Stromal cell of bone marrow (primary cell): ENCODE measurements at places on chromosomes 11 and 22.

DNA sequence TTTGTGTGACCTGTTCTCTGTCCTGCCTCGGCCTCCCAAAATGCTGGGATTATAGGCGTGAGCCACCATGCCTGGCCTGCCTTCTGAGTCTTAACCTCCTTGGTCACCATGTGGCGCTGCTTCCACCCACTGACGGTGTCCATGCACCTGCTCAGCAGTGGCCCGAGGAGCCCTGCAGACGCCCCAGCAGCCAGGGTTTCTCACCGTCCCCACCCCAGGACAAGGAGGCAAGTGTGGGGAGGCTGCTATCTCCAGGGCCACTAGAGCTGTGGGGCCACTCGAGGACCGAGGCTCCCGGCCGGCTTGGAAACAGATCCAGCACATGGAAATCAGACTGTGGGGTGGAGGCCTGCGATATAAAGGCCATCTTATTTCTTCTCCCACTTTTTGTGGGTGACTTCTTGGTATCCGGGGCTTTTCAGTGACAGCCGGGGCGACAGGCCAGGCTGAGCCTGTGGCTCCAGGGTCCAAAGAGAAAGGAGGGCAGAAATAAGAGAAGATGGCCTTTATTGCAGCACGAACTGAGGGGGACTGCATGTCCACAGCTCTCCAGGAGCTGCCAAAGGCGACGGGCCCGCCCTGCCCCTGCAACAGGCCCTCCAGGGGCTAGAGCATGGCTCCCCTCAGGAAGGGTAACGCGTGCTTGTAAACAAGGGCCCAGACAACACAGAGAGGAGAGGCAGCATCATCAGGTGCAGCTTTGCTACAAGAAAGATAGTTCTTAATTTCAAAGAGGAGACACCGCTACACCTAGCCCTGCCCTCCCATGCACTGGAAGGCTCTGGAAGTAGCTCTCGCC is 15.0 kb downstream of the TSPO start:
- no peak for DNase-seq

DNA sequence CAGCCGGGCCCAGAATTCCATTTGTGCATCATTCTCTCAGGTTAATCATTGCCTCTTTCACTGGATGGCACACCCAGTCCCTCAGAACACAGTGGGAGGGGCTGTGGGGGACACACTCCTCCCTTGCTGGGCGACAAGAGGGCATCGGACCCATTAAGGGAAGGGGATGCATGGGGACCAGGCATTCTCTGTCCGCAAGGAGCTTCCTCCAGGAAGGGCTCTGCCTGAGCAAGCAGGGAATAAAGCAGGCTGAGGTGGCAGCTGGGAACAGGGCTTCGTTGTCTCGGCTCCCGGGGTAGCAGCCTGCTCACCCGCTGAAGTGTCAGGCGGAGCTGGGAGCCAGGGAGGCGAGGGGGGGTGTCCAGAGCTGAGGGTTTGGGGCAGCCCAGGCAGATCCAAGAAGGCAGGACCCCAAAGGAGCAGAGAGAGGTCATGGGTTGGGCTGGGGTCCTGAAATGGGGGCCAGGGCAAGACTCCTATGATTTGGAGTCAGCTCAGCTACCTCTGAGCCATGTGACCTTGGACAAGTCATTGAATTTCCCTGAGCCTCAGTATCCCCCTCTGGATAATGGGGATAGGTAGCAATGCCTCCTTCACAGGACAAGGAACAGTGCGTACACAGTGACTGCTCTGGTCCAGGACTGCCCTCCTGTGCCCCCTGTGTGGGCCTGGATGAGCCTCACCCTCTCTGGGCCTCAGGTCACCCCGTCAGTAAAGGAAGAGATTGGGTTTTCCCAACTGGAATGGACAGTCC is 1.4 kb downstream of the GAL3ST1 start:
- DNase-seq = no peak

DNA sequence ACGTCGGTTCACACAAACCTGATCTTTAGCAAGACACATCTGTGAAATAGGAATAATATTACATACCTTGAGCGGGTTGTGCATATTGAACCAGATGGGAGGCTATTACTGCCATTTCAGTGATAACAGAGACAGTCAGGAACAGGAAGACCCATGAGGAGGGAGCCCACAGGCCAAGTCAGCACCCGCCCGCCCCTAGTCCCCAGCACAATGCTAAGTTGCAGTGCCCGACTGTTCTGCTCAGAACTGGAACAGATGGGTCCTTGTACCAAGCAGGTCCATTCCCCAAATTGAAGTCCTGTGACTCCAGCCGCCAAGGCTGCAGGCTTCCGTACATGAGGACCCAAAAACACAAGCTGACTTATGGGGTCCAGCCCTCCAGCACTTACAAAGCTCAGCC is 9.3 kb downstream of the CXCR5 start:
- no peak for DNase-seq

GRCh38 chr11:126542334-126543015 is 187.0 kb downstream of the ST3GAL4 start:
- DNase-seq = no peak

DNA sequence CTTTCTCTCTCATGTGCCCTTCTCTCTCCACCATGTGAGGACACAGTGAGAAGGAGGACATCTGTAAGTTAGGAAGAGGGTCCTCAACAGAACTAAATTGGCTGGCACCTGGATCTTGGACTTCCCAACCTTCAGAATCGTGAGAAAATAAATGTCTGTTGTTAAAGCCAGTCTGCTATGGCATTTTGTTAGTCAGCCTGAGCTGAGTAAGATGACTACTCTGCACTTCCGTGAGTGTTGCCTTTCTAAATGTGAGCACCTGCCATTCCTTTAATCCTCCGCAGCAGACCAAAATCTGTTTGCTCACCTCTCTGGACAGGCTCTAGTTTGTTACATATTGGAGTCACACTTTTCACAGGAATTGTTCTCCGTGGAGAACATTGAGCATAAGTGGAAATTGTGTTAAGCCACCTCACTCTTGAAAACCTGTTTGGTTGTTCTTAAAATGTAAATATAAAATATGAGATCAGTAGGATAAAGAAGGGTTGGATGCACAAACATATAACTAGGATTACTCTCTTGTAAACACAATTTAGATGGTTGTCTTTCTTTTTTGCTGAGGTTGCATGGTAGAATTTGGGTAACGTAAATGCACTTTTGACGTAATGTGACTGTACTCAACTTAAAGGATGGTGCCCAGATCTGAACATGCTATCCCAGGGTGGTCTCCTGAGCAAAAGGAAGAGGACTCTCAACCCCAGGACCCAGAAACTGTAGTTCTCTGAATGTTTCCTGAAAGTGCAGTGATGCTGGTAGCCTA is 65.9 kb downstream of the SNX19 start:
- DNase-seq = no peak

GRCh38 chr22:39480557-39480956 is 21.5 kb upstream of the MIEF1 start:
- no peak for DNase-seq

DNA sequence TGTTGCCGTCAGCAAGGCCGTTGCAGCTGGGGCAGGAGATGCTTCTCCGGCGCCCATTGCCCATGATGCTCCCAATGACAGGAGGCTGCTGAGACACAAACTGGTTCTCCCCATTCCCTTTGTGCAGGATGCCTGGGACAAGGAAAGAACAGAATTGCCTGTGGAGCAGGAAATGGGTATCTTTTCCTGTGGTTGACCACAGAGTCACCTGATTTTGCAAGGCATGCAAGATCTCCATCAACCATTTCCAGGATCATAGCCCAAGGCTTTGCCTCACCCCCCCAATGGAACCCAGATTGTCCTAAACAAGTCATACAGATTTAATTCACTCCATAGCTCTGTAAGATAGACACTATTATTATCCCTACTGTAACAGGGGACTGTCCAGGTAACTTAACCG is 148.1 kb upstream of the NARS2 start:
- DNase-seq = no peak

DNA sequence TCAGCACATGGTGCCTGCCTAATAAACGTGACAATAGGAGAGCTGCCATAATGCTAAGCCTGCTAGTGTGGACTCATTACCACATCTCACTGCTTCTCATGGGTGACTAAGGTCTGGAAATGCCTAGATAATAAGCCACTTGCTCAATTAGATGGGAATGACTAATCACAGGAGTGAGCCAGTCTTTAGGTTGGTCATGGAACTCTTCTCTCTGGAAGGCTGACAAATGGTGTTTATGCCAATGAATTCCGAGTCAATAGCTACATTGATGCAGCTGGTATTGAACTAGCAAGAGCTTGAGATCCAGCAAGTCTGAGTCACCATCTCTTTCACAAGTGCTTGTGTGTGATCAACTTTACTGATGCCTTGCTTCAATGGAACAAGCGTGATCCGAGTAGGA is 334.9 kb downstream of the OPCML start:
- no peak for DNase-seq

DNA sequence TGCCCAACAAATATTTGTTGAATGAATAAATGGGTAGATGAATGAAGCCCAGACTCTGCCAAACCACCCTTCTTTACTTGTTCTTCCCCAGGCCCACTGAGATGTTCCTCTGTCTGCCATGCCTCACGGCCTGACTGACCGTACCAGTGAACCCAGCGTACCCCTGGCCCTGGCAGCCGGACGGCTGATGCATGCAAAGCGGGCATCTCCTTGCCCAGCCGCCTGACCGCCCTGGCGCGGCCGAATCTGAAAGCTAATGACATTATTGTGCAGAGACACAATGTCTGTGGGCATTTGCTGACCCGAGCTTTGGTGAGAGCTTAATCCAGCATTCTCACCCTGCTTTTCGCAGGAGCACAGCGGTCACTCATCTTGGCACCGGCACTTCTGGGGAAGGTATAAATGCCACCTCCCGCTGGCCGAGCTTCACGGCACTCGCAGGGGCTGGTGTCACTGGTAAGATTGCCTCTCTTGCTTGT is at the start of gene CRYBB2:
CRYBB2 (plus strand) TSS at position 429 of the 479 bp plus-strand sequence. CDS start 1,791 bp downstream, outside the sequence.
- no peak for DNase-seq

GRCh38 chr11:12263141-12263693 is 114.2 kb upstream of the PARVA start:
- no peak for DNase-seq

- DNase-seq = no peak
Measured at GRCh38 chr22:43859176-43859575, 3.1 kb downstream of the SULT4A1 start.

GRCh38 chr11:77418971-77419597 is 54.8 kb downstream of the PAK1 start:
- no peak for DNase-seq

- no peak for DNase-seq
Measured at GRCh38 chr22:43400449-43400848, 11.4 kb upstream of the MPPED1 start.

GRCh38 chr11:8167796-8168195 is 1.0 kb downstream of the RIC3 start:
- no peak for DNase-seq

- no peak for DNase-seq
Measured at GRCh38 chr11:16239141-16240105, 116.9 kb downstream of the SOX6 start.

GRCh38 chr11:35978183-35978582 is 34.3 kb downstream of the LDLRAD3 start:
- DNase-seq = no peak

- peak; percentile 93 for DNase-seq
Measured at GRCh38 chr11:6612213-6613041, at the start of gene TAF10. Gene TAF10, minus strand, starts transcription at chr11:6612216. Its CDS starts 27 bp downstream, at chr11:6612189.

DNA sequence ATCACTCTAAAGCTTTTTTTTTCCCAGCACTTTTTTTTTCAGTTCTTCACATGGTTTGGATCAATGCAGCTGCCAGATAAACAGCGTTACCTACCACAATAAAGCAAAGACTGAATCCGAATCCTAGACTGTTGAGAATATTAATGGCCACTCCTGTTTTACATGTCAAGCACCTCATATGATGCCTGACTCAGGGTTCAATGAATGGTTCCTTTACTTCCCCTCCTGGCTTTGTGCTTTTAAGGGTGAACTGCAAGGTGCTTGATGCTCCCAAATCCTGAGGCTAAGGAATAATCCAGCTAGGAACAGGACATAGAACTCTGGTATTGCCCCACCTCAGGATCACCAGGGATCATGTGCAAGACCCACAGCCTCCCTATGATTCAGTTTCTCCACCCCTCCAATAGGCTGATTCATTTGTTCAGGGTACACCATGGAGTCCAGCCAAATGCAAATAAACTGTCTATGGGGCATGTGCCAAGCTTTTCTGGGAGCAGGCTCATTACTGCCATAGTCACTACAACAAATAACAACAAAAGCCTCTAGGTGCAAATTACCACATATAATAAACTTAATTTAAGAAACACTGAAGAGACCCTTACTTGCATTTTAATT is 104.3 kb downstream of the GAB2 start:
- DNase-seq = peak; percentile 93

DNA sequence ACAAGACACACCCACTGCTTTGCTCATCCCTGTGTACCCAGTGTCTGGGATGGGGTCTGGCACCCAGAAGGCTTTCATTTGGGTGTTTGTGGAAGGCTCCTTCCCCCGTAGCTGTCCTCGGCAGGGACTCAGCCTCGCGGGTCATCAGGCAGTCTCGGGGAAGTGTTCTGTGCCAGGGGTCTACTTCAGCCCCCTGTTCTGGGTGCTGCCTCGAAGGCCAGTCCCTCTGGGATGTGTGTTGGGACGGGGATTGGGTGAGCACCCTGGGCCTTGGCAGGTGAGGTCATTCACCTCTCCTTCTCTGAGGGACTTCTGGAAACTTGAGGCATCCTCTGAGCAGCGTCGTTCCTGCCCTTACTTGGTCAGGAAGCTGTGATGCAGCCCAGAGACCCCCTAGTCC is 65.5 kb downstream of the RPUSD4 start:
- DNase-seq = no peak

- no peak for DNase-seq
Measured at GRCh38 chr22:29190918-29191317, 14.8 kb upstream of the EMID1 start.

GRCh38 chr11:47004595-47005033 is 68.1 kb downstream of the CSTPP1 start:
- DNase-seq = peak; percentile 97

GRCh38 chr11:122803306-122803705 is 35.0 kb upstream of the CRTAM start:
- peak; percentile 92 for DNase-seq
